ENCODE measurements at places on chromosomes 6 and 20. TPM values are rescaled to one million over a fixed set of nuclear protein-coding genes. Genes with fewer than 3 reads are reported as not detected.

DNA sequence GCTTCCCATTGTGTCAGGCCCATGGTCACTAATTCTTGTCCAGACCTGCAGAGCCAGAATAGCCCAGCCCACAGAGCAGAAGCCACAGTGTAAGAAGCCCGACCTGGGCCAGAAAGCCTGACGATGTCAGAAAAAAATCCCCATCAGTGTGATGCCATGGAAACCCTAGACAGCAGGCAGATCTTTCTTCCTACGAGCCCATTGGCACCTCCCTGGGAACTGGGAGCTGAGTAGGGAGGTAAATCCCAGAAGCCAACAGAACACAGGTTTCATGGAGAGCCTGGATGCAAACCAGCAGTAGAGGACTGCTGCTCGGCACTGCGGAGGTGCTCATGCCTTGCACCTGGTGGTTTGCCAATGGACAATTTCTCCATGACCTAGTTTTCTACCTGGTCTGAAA, 82.2 kb upstream of the SLC22A16 start:
- H3K36me3 ChIP-seq: peaks cover 4% of the 10 kb centered on the region
- no peaks in the 10 kb centered on the region for H3K27me3 ChIP-seq
- DNase-seq: no peak
- peaks cover 29% of the 10 kb centered on the region for H3K4me1 ChIP-seq
- H3K27ac ChIP-seq: no peak overlapping the region

- peaks cover 44% of the 10 kb centered on the region for H3K27me3 ChIP-seq
- peaks cover 26% of the 10 kb centered on the region for H3K4me1 ChIP-seq
- H3K27ac ChIP-seq: no peak overlapping the region
These were observed 7.0 kb upstream of the TUBB2A start for GRCh38 chr6:3164388-3164787.

DNA sequence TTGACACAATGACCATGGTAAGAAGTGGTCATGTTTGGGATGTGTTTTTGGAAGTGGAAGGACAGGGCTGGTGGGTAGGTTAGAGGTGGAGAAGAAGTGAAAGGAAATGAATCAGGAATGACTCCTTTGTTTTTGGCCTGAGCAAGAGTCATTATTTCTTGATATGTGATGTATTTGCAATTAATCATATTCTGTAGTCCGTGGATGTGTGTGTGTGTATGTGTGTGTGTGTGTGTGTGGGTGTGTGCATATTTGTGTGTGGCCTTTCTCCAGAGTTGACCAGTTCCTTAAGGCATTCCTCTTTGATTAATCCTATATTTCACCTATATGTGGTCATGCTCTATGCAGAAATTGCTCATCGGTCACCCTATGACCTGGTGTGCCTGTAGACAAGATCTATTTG, 130.7 kb downstream of the UTRN start:
- peaks cover 38% of the 10 kb centered on the region for H3K4me1 ChIP-seq
- H3K4me3 ChIP-seq: no peak overlapping the region
- peaks cover 9% of the 10 kb centered on the region for H3K36me3 ChIP-seq
- H3K27ac ChIP-seq: no peak overlapping the region
- no peaks in the 10 kb centered on the region for H3K27me3 ChIP-seq

GRCh38 chr6:32963866-32964265, 4.5 kb upstream of the BRD2 start:
- H3K4me1 ChIP-seq: peaks cover 33% of the 10 kb centered on the region
- DNase-seq: no peak
- H3K4me3 ChIP-seq: no peak overlapping the region
- peaks cover 2% of the 10 kb centered on the region for H3K36me3 ChIP-seq
- H3K27ac ChIP-seq: no peak overlapping the region

DNA sequence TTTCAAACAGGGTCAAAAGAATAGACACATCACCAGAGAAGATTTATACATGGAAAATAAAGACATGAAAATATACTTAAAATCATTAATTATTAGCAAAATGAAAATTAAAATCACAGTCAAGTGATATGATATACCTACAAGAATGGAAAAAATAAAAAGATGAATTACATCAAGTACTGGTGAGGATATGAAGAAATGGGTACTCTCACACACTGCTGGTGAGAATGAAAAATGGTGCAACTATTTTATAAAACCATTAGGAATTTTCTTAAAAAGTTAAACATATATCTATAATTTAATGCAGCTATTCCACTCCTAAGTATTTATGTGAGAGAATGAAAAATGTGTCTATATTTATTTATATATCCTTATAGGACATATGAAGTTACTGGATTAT, 136.3 kb upstream of the GRIK2 start:
- H3K4me1 ChIP-seq: no peaks in the 10 kb centered on the region
- no peak overlapping the region for H3K4me3 ChIP-seq
- no peaks in the 10 kb centered on the region for H3K36me3 ChIP-seq

SDC4 gene
- total RNA-seq: 222 TPM

Measured in activated T-helper 1 cell treated with anti-CD3 and anti-CD28 coated beads, Interleukin-12 subunit alpha, Interleukin-12 subunit beta, Interleukin-2, Interleukin-4 antibody, amounts not matched to agents 30 ng/mL and 10 ng/mL and 1 ng/mL, durations not matched to agents 14 hours and 24 hours and 36 hours (primary cell).